Iris pigment epithelial cell (primary cell): ENCODE measurements at places on chromosomes 16 and 17.
A peak's percentile ranks its signal among the peaks of the same experiment; 100 is the strongest.

GRCh38 chr16:86986136-86986535, 331.1 kb downstream of the C16orf95 start:
- no peak for DNase-seq

GRCh38 chr17:32882029-32882428, 5.1 kb upstream of the MYO1D start:
- DNase-seq, result no peak

- DNase-seq, result peak; percentile 86
Observed at GRCh38 chr16:69186642-69187445, at the start of gene SNTB2. TSS of gene SNTB2 (plus strand) at chr16:69187164. CDS start at chr16:69187167, 3 bp downstream.

DNA sequence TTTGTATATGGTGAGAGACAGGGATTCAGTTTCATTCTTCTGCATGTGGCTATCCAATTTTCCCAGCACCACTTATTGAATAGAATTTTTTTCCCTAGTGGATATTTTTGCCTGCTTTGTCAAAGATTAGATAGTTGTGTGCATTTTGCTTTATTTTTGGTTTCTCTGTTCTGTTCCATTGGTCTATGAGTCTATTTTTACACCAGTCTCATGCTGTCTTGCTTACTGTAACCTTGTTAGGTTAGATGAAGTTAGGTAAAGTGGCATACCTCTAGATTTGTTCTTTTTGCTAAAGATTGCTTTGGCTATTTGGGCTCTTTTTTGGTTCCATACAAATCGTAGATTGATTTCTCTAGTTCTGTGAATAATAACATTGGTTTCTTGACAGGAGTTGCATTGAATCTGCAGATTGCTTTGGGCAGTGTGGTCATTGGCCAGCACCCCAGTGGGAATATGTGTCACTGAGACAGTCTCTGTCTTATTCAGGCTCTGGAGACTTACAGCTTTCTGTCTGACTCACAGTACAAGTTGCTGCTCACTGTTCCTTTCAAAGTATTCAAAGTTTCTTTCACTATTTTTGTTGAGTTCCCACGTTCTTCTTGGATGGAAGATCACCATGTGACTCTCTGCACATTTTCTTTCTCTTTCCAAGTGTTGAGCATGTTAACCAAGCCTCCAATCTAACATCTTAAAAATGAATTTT, 709.1 kb downstream of the CDH11 start:
- peak; percentile 61 for DNase-seq

DNA sequence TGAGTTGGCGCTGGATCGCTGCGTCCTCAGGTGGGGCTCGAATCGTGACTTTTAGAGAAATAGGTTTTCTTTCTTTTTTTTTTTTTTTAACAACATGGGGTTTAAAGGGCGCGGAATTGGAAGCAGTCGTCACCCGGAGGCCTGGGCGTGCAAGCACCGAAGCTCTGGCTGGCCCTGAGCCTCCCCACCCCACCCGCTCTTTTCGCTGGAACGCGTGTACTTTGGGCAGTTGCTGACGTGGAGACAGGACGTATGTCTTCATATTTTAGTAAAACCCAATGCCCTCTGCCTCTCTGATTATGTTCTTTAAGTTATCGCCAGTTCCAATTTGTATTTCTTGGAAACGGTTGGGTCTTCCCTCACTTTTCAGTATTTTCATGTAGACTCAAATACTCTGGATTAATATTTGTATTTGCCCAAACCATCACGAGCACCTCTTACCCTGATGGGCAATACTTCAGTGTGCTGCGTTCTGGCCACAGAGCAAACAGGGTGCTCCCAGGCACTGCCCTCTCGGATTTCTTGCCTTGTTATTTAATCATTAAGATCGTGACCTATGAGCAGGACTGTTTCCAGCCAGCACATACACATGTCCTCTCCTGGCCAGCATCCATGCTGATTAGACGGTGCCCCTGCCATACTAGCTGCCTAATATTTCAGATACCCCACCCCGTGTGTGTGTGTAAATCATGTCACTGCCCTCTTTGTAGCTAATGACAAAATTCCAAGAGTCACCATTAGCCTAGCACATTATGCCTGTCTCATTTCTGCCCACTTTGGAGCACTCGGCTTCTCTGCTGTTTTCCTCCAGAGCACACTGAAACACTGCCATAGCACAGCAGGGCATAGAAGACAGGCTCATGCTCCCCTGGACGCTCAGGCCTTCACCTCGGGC, 805 bp upstream of the C16orf95 start:
- peak; percentile 67 for DNase-seq

DNA sequence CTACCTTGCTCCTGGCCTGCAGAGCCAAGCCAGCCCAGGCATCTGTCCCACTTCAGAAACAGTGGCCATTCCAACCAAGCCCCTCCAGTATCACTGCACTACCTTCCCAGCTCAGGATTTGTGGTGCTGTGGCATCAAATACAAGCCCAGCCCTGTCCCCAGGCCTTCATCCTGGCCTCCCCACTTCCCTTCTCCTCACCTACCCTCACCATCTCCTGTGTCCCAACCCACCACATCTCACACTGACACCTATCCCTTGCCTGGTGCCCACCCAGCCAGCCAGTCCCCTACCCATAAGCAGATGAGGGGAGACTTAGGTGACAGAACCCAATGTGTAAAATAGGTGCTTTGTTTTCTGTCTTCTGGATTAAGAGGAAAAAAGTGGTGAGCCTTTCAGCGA, 66.0 kb upstream of the CDH5 start:
- DNase-seq, result no peak

DNA sequence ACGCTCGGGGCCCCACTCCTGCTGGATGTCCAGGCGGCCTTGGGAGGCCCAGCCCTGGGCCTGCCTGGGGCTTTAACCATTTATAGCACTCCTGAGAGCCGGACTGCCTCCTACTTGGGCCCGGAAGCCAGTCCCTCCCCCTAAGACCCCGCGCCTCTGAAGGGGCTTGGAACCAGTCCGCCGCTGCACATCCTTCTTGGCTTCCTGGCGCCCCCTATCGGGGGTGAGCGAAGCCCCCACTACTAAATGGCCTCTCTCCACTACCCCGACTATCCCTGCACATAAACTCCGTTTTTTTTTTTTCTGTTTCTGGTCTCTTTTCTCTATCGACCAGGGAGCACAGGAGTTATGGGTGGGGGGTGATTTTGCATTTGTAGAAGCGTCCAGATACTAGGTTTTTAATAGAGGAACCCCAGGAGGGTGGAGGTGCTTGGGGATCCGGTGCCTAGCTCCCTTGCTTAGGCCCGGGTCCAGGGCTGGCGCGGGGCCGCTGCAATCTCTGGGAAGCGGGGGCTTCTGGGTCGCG, 633 bp upstream of the NOL3 start:
- DNase-seq, result no peak

- DNase-seq, result no peak
Observed at GRCh38 chr16:68991075-68991474, 114.4 kb upstream of the HAS3 start.
